Activated CD4-positive, alpha-beta memory T cell treated with anti-CD3 and anti-CD28 coated beads, Interleukin-2, amount 10 ng/mL, durations not matched to agents 7 days and 5 days (primary cell): ENCODE measurements at places on chromosomes 3 and 15.

DNA sequence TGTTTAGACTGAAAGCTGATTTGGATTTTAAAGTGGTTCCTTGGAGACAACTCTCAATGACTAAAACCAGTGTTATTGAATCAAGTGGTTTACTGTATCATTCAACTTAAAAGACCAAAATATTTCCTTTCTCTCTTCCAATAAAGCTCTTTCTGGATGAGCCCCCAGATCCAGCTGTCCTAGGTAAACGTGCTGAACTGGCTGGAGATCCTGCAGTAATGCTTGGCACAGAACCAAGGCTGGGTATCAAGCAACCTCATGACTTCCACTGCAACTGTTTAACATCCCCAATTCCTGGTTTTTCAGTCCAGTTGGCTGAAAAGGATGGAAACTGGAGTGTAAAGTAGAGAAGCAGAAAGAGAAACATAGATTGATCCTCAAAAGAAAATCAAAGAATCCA, 28.9 kb downstream of the SEC22C start:
- H3K4me3 ChIP-seq, result no peak overlapping the region
- no peak for DNase-seq
- peaks cover 30% of the 10 kb centered on the region for H3K4me1 ChIP-seq
- no peak overlapping the region for H3K27ac ChIP-seq
- H3K27me3 ChIP-seq, result no peaks in the 10 kb centered on the region

GRCh38 chr3:169367016-169367415, 296.5 kb downstream of the MECOM start:
- DNase-seq, result no peak
- no peaks in the 10 kb centered on the region for H3K36me3 ChIP-seq
- H3K4me3 ChIP-seq, result no peak overlapping the region
- no peak overlapping the region for H3K27ac ChIP-seq

DNA sequence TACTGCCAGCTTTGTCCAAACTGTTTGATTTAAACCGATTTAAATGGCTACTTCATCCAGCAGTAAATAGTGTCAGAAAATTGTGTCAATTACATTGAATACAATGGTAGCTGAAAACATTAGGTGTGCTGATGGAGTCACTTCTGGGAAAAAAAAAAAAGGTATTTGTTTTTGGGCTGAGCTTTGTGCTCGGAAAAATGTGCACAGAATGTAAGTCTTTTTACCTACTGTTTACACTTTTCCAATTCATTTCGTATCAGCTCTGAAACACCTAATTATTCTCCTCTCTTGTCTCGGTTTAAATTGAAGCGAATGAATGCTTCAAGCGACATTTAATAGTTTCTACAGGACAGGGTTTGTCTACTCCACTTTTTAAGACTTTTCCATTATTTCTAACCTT, 1078.4 kb downstream of the ROBO1 start:
- no peak for DNase-seq
- no peaks in the 10 kb centered on the region for H3K4me1 ChIP-seq
- no peak overlapping the region for H3K27ac ChIP-seq
- no peak overlapping the region for H3K4me3 ChIP-seq

GRCh38 chr3:194158942-194159439, 23.0 kb downstream of the HES1 start:
- H3K27ac ChIP-seq, result no peak overlapping the region
- DNase-seq, result no peak
- peaks cover 4% of the 10 kb centered on the region for H3K36me3 ChIP-seq
- H3K4me1 ChIP-seq, result no peaks in the 10 kb centered on the region
- H3K27me3 ChIP-seq, result peaks cover 72% of the 10 kb centered on the region

DNA sequence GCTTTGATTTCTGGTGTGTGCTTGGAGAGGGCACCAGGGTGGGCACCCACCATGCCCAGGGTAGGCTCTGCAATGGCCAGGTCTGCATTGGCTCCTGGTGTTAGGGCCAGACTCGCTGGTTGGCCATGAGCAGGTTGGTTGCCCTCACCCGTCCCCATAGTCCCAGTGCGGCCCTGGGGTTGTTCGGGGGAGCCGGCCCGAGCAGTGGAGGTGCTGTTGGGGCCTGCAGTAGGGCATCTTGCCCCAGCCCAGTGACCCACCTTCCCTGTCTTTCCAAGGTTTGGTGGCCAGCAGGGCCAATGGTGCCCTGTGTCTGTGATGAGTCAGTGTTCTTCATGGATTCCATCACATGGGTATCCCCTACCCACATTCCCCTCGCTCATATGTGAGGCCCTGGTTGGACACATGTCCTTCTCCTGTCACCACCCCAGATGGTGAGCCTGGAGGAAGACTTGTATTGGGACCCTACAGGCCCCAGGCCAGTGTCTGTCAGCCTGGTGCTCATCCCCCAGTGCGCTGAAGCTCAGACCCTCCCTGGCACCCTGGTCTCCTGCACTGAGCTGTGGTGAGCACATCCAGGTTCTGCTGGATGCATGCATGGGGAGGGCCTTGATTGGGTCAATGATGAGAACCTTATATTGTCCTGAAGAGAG, 190.1 kb downstream of the UBE3A start:
- H3K4me3 ChIP-seq, result no peak overlapping the region
- no peaks in the 10 kb centered on the region for H3K36me3 ChIP-seq
- DNase-seq, result peak; percentile 6

GRCh38 chr15:90603893-90604292, 74.2 kb downstream of the CRTC3 start:
- H3K27me3 ChIP-seq, result no peaks in the 10 kb centered on the region
- peaks cover 37% of the 10 kb centered on the region for H3K4me1 ChIP-seq
- peak overlapping the region; percentile 45 for H3K27ac ChIP-seq
- DNase-seq, result peak; percentile 65
- H3K36me3 ChIP-seq, result peaks cover 60% of the 10 kb centered on the region
- no peak overlapping the region for H3K4me3 ChIP-seq

DNA sequence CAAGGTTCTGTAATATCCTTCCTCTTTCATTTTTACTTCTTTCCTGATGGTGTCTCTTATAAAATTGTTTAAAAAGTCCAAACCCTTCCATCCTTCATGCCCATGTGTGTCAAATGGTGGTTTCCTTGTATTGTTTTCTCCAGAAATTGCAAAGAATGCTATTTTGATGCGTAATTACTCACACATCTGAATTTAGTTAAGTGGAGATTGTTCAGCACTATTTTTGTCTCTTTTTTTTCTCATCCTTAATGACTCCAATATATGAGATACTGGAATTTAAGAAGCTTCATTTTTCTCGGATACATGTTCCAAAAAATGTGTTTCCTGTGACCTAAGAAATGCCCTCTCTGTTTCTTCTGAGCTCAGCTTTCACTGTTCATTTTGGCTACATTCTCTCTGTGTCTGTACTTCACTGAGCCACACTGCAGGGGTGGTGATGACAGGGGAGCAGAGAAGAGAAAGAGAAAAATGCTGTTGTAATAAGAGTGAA, 799.8 kb downstream of the DIPK2A start:
- H3K27ac ChIP-seq, result no peak overlapping the region
- no peak for DNase-seq
- H3K27me3 ChIP-seq, result no peaks in the 10 kb centered on the region
- no peak overlapping the region for H3K4me3 ChIP-seq
- no peaks in the 10 kb centered on the region for H3K4me1 ChIP-seq

DNA sequence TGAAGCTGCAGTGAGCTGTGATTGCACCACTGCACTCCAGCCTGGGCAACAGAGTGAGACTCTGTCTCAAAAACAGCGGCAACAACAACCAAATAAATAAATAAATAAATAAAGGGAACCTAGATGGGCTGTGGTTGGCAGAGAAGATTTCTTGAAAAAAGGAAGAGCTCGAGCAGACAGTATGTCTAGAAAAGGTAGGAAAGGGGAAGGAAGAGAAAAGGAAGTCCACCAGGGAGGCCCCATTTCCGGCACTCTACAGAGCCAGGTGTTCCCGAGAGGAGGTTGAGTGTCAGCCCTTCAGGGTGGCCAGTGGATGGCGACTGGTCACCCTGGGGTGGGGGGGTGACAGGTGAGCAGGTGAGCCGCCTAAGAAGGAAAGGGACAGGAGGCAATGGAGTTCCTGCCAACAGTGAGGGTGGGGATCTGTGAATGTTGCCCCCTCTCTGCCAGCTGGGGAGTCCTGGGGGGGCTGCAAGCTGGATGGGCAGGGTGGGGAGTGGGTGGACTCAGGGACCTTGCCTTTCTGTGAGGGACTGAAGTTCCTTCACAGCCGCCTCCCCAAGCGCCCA, 14.8 kb downstream of the PAQR5 start:
- H3K4me3 ChIP-seq, result no peak overlapping the region
- H3K27ac ChIP-seq, result no peak overlapping the region
- no peaks in the 10 kb centered on the region for H3K4me1 ChIP-seq
- no peaks in the 10 kb centered on the region for H3K36me3 ChIP-seq
- no peak for DNase-seq

GRCh38 chr3:80978216-80978969, 783.1 kb downstream of the GBE1 start:
- H3K4me1 ChIP-seq, result no peaks in the 10 kb centered on the region
- DNase-seq, result no peak

DNA sequence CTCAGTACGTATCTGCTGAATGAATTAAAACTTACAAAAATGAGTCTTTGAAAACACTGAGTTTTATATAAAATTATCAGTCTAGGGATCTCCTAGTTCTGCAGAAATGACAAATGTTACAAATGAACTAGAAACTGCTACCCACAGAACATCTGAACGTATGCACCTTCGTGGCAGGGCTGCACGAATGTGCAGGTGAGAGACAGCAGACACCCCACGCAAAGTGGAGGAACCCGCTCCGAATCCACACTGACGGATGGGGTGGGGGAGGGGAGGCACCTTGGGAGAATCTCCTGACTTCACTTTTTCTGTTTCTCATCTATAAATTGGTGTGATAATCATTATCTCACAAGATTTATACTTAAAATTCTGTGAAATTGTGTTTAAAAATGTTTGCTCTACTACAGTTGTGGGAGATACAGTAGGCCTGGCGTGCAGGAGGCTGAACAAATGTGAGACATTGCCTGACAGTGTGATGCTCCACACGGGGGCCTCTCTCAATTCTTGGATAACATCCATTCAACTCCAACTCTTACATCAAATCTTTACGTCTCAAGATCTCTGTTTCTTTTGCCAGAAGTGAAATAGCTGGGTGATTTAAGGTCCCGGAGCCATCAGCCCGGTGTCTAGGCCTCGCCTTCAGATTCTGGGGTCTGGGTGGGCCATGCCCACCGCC, 86.9 kb downstream of the ATP10A start:
- no peak overlapping the region for H3K4me3 ChIP-seq
- DNase-seq, result no peak
- peaks cover 26% of the 10 kb centered on the region for H3K36me3 ChIP-seq

GRCh38 chr3:178137831-178138230, 398.4 kb upstream of the KCNMB2 start:
- H3K4me3 ChIP-seq, result no peak overlapping the region
- no peaks in the 10 kb centered on the region for H3K27me3 ChIP-seq
- H3K4me1 ChIP-seq, result no peaks in the 10 kb centered on the region
- H3K36me3 ChIP-seq, result no peaks in the 10 kb centered on the region
- no peak overlapping the region for H3K27ac ChIP-seq
- no peak for DNase-seq

GRCh38 chr3:146164071-146164470, 3.1 kb upstream of the PLOD2 start:
- H3K4me3 ChIP-seq, result no peak overlapping the region
- peaks cover 40% of the 10 kb centered on the region for H3K27me3 ChIP-seq
- no peaks in the 10 kb centered on the region for H3K36me3 ChIP-seq
- H3K27ac ChIP-seq, result no peak overlapping the region
- DNase-seq, result no peak
- H3K4me1 ChIP-seq, result peaks cover 16% of the 10 kb centered on the region

- peaks cover 29% of the 10 kb centered on the region for H3K4me1 ChIP-seq
- no peaks in the 10 kb centered on the region for H3K27me3 ChIP-seq
- no peak overlapping the region for H3K4me3 ChIP-seq
- DNase-seq, result no peak
- H3K36me3 ChIP-seq, result no peaks in the 10 kb centered on the region
These were observed 134.6 kb downstream of the SLC25A26 start for GRCh38 chr3:66355394-66355793.

DNA sequence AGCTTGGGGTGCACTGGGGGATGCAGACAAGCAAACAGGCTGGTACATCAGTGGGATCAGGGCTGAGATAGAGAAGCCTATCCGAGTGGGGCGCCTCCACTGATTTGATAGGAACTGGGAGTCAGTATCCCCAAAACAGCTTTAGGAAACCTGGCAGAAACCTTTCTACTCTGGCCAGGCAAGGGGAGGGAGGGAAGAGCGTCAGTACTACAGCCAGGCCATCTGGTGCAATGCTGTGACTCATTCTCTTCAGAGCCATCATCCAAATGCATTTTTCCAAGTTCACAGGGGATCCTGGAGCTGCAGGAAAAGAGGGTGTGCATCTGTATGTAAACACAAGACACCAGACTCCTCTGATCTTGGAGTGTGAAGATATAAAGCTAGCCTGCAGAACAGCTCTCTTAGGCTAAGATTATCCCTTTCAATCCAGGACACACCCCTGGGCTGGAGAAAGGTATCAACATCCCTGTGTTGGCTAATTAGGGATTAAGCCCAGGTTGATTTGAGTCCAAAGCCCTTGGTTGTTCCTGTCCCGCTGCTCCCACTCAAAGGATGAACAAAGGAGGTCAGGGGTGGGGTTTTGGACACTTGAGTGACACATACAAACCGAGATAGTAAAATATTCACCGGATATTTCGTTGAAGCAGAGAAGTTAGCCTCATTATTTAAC, 9.3 kb downstream of the GALNT15 start:
- peaks cover 4% of the 10 kb centered on the region for H3K4me1 ChIP-seq
- no peaks in the 10 kb centered on the region for H3K36me3 ChIP-seq
- H3K27me3 ChIP-seq, result no peaks in the 10 kb centered on the region
- no peak for DNase-seq

DNA sequence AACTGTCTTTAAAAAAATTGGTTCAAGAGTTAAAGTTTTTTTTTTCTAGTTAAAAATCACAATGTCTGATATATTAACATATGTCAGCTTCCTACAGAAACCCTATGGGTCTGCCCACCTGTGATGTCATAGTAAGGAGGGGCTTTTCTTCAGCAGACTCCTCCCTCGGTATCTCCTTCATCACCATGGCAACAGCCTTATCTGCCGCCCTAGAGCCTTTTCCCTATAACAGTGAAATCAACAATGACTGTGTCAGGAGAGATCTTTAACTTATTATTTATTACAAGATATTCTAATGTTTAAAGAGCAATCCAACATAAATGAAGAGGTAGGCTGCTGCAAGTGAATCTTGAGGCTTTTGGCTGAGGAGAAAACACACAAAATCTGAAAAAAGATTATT, 138.7 kb downstream of the PEX5L start:
- no peaks in the 10 kb centered on the region for H3K4me1 ChIP-seq
- H3K4me3 ChIP-seq, result no peak overlapping the region
- H3K36me3 ChIP-seq, result no peaks in the 10 kb centered on the region

- no peak overlapping the region for H3K4me3 ChIP-seq
- no peaks in the 10 kb centered on the region for H3K4me1 ChIP-seq
- no peak overlapping the region for H3K27ac ChIP-seq
- DNase-seq, result no peak
- no peaks in the 10 kb centered on the region for H3K27me3 ChIP-seq
These were observed 339.0 kb downstream of the EPHB1 start for GRCh38 chr3:135133905-135134683.
